Endothelial cell (in vitro differentiated cells): ENCODE measurements at places on chromosomes 4 and X.

- DNase-seq, result no peak
Observed at GRCh38 chr4:2742081-2742822, 13.9 kb downstream of the TNIP2 start.

- DNase-seq, result no peak
Observed at GRCh38 chr4:12949719-12950490, 534.2 kb downstream of the RAB28 start.

DNA sequence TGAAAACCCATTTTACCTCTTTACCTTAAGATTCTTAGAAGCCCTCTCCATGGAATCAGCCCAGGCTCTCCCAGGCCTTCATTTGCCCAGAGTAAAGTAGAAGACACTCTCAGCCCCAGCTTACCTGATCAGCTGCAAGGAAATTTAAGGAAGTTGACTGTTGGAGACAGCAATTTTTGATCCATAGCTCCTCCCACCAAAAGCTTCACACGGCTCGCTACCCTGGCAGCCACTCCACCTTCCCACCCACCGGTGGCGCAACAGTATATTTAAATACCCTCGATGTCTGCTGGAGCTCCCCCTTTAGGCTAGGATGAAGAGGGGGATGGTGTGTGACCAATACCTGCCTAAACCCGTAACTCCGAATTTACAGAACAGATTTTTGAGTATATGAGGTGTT lies 75.4 kb downstream of the MBNL3 start:
- peak; percentile 13 for DNase-seq

GRCh38 chr4:2888886-2889285 lies 45.2 kb downstream of the ADD1 start:
- DNase-seq, result no peak

DNA sequence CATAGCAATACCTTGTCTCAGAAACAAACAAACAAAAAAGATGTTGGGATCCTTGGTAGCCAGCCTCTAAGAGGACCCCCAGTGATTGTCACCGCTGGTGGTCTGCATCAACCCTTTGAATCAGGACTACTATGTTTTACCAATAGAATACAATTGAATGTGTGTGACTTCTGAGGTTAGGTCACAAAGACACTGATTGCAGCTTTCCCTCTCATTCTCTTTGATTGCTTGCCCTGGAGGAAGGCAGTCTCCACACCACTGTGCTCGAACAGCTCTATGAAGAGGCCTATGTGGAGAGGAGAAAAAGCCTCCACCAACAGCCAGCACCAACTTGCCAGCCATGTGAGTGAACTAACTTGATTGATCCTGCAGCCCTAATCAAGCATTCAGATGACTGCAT lies 2.8 kb upstream of the SMIM14 start:
- DNase-seq, result no peak

GRCh38 chr4:77861495-77861894 lies 1.1 kb upstream of the MRPL1 start:
- no peak for DNase-seq

DNA sequence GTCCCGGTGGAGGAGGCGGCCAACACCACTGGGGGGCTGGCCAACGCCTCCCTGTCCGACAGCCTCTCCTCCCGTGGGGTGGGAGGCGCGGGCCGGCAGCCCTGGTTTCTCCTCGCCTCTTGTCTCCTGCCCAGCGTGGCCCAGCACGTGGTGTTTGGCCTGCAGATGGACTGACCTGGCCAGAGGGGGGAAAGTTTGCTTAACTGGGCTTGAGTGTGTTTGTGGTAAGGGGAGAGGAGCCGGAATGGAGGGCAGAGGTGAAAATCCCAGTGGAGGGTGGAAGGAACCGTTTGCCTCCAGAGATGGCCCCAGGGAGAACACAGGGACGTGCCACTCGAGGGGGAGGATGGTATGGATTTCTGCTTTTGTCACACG lies 27.6 kb downstream of the NYX start:
- DNase-seq, result no peak

GRCh38 chr4:107843391-107843790 lies 18.7 kb downstream of the SGMS2 start:
- no peak for DNase-seq

DNA sequence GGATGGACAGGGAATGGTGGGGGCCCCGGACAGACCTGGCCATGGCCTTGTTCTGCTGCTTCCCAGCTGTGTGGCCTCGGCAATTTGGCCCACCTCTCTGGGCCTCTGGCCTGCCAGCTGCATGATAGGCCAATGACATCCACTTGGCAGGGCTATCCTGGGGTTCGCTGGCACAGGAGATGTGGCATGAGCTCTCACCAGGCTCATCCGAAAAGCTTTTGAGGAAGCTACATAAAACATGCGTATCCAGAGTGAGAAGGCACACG lies 18.1 kb downstream of the SH3TC1 start:
- no peak for DNase-seq

DNA sequence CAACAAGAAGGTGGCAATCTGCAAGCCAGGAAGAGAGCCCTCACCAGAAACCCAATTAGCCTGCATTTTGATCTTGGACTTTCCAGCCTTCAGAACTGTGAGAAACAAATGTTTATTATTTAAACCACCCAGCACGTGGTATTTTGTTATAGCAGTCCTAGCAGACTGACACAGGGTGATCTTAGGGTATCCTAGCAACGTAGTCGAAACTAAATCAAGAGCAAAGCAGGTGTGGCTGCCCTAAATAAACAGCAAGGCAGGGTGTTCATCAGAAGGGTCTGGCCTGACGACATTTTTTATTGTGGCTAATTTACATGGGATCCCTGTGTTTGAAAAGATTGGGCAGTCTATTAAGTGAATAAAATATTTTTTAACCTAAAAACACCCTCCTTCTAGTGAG lies 198.8 kb downstream of the VEGFC start:
- DNase-seq, result no peak

- DNase-seq, result no peak
Observed at GRCh38 chr4:68249434-68249833, 3.9 kb upstream of the TMPRSS11B start.

DNA sequence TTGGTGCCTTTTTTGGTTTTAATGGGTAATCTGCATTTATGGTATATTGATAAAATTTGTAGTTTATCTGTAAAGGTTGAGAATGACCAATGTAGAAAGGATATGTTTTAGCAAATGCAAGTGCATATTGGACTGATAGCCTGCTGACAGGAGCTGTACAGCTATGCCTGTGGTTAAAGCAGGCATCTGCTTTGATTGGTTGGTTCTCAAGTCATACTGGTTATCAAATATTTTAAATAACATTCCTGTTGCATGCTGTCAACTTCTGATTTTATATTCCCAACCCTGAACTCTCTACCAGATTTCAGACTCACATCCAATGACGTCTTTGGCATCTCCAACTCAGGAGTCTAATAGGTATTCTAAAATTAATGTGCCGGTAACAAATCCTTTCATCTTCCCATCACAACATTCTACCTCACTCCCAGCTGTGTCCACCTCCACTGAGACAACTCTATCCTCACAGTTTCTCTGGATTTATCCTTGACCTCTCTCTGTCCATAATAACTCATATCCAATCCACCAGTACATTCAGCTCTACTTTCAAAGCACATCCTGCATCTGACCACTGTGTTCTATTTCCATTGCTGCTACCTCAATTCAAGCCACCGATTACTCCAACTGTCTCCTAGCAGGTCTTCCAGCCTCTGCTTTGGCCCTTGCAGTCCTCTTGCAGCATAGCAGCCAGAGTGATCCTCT lies 125.7 kb downstream of the CAMK2D start:
- DNase-seq, result no peak

GRCh38 chrX:44330227-44330626 lies 13.2 kb downstream of the EFHC2 start:
- DNase-seq, result no peak

GRCh38 chr4:128502818-128503527 lies 215.4 kb upstream of the PGRMC2 start:
- no peak for DNase-seq

GRCh38 chrX:16386126-16386525 lies 218.8 kb downstream of the MAGEB17 start:
- no peak for DNase-seq

DNA sequence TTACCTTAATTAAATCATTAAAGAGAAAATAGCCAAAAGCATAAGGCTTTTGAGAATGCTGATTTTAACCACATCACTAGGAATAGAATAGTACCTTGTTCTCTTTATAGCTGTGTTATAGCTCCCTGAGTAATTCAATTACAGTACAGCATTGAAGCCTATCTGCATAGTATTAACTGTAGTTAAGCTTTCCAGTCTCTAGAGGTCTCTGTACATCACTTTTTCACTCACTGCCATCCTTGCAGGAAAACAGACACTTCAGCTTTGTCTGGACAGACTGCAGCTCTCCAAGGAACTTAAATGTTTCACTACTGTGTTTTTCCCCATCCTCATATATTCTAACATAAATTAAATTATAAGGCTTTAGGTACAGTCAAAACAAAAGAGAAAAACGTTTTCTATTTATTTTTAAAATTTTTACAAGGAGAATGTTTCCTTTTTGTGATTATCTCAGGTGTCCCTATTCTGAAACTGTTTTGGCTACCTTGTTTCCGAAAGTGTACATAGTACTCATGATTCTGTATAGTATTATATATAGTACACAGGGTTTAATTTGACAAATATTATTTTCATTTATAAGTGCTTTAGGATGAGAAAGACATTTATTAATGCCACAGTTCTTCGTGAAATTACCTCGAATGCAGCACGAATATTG lies 407.9 kb downstream of the PCDH18 start:
- DNase-seq, result no peak

DNA sequence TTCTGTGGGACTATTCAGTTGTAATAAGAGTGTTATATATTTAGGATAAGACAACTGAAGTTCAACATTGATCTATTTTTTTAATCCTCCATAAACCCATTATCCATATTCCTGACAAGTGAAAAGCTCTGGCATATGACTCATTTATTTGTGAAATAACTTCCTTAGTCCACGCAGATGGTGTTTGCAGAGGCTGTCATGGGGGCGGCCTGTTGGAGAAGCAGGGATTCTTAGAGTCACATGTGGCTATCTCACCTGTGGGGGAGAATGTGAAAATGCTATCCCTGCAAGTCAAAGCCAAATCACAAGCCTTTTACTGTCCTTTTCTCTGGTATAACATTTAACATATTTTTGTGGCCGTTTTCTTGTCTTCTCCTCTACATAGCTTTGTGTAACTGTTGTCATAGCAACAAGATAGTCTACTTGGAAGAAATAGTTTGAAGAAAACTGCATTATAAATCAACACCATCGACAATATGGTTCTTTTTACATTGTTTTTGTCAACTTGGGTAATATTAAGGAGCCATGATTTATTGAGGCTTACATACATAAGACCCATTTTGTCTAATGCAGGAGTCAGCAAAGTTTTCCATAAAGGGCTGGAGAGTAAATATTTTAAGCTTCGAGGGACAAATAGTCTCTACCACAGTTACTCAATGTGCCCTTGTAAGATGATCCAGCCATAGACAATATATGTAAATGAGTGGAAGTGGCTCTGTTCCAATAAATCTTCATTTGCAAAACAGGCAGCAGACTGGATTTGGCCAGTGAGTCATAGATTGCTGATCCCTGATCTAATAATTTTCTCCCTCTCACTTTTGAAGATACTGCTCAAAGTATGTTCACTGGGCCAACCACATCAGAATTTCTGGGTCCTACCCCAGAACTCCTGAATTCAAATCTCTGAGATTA lies 395.0 kb downstream of the DTHD1 start:
- DNase-seq, result no peak
